ENCODE measurements at places on chromosomes 5 and 9.

GRCh38 chr5:54205453-54205852, 104.9 kb downstream of the ARL15 start:
- no peak for DNase-seq

- DNase-seq, result no peak
Observed at GRCh38 chr9:130137641-130138081, 34.5 kb upstream of the NCS1 start.

DNA sequence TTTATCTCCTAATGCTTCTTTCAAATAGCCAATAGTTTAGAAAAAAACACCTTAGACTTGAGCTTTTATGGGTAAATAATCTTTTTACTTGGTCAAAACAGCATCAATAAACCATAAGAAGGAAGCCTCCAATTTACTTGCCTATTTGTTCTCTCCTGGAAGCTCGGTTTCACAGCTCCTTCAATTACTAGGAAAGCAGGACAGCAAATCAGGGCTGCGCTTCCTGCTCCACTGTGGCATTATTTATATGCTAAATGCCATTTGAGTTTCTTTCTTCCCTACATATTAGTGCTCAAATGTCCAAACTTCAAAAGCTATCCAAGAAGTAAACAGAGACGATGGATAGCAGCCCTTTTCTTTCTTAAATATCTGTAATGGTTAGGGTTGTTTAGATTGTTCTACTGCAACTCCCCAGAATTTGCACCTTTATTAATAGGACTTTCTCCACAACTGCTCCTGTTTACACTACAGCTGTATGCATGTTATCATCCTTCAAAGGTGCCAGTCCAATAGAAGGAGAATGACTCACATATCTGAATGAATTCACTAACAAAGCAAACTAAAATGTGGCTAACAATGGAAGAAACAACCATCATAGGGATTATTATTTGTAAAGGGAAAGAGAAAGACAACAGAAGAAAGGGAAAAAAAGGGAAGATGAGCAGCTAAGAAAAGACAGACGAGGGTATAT, 58.7 kb downstream of the MED27 start:
- DNase-seq, result no peak

DNA sequence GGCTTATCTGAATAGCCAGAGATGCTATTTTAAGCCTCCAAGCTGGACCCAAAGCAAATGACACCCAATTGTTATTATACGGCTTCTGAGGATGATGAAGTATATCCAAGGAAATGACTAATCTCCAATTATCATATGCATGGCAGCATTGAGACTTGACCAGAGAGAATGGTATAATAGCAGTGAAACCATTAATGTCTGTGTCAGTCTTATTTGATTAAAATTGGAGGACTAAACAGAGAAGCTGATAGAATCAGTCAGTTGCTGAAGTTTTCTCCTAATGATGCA, 200.5 kb downstream of the EFNA5 start:
- DNase-seq, result no peak

- no peak for DNase-seq
Observed at GRCh38 chr9:97052735-97053134, 13.8 kb upstream of the CTSV start.

- no peak for DNase-seq
Observed at GRCh38 chr5:179288101-179288808, 57.0 kb downstream of the ADAMTS2 start.

- no peak for DNase-seq
Observed at GRCh38 chr9:14627513-14627912, 65.7 kb downstream of the ZDHHC21 start.

GRCh38 chr9:122246666-122247065, 17.9 kb upstream of the LHX6 start:
- no peak for DNase-seq

DNA sequence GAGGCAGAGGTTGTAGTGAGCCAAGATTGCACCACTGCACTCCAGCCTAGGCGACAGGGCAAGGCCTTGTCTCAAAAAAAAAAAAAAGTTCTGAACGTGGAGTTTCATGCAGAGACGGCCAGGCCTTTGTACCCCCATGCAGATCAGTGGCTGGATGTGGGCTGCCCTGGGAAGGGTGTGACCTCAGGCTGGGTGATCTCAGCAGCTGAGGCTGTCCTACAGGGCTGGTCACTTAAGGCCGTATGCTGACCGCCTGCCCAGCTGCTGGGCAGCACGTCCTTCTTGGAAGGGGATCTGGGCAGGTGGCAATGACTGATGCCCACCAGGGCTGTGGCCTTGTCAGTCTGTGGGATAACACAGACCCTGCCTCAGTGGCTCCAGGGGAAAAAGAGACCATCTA, 37.2 kb upstream of the GRHPR start:
- no peak for DNase-seq

GRCh38 chr9:107638521-107639310, 149.1 kb upstream of the KLF4 start:
- DNase-seq, result no peak

- no peak for DNase-seq
Observed at GRCh38 chr9:96607971-96608370, 11.7 kb downstream of the CDC14B start.

DNA sequence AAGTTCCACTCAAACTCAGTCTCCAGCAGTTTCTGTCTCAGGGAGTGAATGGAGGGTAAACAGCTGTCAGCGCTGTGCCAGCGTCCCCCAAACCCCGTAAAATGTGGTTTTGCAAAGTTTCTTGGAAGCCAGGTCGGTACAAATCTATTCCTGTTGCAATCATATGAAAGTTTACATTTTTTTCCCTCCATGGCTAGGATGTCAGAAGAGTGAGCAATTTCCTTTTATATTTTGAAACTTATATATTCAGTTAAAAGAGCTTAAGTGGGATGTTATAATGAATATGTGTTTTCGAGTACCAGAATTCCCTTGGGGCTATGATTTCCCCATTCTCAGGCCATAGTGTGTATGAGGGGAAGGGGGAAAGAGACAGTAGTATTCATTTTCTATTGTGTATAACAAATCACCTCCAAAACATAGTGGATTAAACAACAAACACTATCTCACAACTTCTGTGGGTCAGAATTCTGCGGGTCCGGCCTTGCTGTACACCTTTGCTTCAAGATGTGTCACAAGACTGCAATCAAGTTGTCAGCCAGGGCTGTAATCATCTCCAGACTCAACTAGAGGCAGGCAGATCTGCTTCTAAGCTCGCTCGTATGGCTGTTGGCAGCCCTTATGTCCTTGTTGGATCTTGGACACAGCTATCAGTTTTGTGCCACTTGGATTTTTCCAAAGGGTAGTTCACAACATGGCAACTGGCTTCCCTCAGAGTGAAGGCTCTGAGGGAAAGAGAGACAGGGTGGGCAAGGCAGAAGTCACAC, 107.4 kb downstream of the SNX18 start:
- no peak for DNase-seq

- DNase-seq, result no peak
Observed at GRCh38 chr5:67366691-67367395, 170.2 kb upstream of the CD180 start.

GRCh38 chr5:55638455-55638854, 73.7 kb downstream of the SLC38A9 start:
- DNase-seq, result no peak

DNA sequence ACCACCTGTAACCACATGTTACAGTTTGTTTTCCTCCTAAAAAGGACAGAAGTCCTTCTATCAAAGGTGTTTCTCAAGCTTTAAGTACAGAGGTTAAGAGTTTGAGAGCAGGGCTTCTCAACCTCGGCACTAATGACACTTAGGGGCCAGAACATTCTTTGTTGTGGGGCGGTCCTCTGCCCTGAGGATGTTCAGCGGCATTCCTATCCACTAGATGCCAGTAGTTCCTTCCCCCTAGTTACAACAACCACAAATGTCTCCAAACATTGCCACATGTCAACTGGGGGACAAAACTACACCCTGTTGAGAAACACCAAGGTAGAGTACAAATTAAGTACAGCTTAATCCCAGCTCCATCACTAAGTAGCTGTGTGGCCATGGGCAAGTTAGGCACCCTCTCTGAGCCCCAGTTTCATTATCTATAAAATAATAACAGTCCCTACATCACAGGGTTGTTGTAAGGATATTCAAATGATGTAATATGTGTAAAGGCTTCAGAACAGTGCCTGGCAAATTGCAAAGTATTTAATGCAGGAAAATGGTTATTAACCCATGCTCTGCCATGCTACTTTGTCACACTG, 44.6 kb downstream of the PIP5K1B start:
- DNase-seq, result no peak

DNA sequence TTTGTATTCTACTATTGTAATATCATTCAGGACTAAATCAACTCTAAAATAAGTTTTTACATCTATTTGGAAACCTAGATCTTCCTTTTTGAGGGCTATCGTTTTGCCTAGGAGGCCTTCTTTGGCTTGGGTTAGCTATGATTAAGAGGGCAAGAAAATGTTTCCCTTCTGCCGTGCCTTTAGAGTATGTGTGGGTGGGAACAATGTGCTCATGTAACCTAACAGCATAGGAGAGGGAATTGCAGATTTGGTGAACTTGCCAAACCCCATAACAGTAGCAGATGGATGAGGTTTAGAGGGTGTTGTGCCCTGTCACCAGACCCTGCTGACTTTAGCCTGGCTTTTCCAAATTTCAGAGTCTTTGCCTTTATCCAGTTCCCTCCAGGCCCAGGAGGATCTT, 339.0 kb downstream of the ADGRV1 start:
- DNase-seq, result no peak

- DNase-seq, result no peak
Observed at GRCh38 chr9:120137186-120137840, 442.7 kb downstream of the CDK5RAP2 start.

DNA sequence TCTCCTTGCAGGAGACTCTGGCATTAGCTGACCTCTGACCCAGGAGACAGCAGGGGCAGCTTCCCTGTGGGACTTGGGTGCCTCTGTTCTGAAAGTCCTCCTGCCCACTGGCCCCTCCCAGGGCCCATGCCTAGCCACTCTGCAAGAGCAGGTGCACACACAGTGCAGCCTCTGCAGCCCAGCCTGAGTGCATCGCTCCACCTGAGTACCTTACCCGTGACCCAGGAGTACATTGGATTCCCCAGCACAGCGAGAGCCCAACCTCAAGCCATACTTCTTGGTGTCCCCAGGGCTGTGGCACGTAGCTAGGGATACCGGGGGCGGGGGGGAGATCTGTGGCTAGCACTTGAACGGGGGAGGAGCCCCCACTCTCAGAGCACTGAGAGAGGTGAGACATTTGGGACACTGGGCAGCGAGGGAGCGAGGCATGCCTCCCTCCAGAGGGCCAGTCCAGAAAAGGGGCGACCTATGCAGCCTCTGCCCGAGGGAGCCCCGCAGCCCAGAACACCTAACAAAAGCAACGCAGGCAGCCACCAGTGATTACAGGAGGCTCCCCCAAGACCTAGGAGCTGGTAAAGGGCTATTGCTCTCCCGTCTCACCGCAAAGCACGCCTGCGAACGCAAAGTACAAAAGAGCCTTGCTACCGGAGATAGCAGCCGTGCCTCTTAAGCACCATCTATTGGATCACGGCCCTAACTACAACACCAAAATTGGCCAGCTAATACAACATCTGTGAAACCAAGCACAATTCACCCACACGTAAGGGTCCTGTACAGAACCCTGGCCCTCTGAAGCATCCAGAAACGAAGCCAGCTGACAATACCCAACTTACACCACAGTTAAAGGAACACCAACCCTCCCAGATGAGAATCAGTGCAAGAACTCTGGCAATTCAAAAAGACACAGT, 826 bp upstream of the PRDM9 start:
- no peak for DNase-seq

DNA sequence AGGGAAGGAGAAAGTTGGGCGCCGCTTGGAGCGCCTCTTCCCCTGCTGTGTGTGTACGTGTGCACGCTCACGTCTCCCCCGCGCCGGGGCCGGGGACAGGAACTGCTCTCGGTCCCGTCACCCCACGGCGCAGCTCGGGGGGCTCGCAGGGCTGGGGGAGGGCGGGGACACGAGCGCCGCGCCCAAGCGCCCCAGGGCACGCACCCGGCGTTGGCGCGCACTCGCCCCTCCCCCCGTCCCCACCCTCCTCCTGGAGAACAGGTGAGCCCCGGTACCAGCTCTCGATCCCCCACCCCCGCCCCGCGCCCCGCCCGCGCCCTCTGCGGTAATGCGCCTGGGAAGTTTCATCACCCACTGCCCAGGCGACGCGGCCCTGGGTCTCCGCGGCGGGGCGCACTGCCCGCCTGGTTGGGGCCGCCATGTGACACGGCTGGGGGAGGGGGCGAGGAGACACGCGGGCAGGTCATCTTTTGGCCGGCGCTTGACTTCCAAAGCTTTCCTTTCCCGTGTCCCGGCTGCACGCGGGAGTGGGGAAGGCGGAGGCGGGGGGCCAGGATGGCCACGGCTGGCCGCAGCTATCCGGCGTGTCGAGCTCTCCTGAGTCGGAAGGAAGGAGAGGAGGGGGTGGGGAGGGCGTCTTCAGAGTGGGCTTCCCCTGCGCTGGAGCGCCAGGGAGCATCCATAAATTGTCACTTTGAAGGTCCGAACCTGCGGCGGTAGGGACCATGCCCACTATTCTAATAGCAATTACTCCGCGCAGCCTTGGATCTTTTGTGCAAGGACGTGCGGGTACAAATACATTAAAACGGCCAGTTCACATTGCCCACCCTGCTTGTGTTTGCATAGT, 1.5 kb upstream of the STC2 start:
- DNase-seq, result no peak

GRCh38 chr5:1743061-1743768, 56.4 kb downstream of the MRPL36 start:
- no peak for DNase-seq

DNA sequence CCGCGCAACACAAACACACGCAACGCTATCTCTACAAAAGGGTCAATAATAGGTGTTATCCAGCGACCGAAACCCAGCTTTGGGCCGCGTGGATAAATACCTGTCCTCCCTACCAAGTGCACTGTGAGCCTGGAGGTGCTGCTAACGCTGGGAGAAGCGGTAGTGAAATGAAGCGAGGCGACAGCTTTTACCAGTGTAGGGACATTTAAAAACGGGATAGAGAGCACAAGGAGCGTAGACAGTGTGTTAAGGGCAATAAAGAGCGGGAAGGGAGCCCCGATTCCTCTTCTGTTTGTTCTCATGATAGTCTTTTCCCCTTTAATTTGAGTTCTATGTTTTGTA, 421 bp upstream of the DEPDC1B start:
- no peak for DNase-seq

DNA sequence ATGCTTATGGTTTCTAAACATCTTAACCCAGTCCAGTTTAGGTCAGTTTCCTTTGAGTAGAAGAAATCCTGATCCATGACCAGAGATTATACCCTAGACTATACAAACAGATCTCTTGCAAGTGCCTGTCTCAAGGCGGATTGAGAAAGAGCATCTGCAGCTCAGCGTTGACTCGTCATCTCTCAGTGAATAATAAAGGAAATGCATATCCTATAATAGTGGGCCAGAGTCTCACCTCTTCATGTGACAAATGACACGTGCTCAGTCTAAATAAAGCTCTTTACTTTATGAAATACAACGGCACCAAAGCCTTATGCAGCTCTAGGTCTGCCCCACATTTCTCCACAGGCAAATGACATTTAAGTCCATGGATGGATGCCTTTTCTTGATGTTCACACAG, 179.4 kb upstream of the NR3C1 start:
- DNase-seq, result no peak

DNA sequence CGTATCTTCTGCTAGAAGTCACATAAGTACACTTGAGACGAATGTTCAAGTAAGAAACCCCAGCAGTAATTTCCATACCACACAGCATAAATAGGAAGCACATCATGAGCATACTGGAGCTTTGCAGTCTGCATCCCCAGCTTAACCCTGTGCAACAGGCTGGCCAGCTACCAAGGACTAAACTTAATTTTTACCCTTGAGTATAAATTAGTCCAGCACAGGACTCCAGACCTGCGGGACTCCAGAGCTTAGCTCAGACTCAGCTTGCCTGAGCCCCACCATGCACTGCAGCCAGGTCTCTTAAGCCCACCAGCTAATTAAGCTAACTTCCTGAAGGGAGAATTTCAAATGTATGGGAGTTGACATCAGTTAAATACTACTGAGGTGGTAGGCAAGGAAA, 491.0 kb downstream of the ARHGEF28 start:
- DNase-seq, result no peak
